Islet precursor cell (in vitro differentiated cells): ENCODE measurements at places on chromosomes 2 and 18.

- no peak for DNase-seq
Observed at GRCh38 chr18:62838475-62839098, 123.2 kb downstream of the PHLPP1 start.

DNA sequence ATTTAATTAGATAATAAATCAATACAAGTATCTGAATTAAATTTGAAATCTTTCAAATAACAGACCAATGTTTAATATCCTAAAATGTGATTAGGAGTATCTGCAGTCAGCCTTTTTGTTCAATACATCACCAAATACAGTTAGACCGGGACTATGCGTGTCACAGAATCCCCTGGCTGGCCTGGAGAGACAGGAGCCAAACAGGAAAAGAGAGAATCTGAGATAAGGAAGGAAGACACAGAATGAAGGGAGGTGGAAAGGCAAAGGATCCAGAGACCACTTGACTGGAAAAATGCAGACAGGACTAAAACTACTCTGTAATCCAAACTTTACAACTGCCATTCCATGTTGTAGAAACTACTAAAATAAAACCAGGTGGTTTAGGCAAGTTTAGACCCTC, 66.3 kb downstream of the SIGLEC15 start:
- DNase-seq = no peak

GRCh38 chr2:36173760-36174404, 181.7 kb upstream of the CRIM1 start:
- peak; percentile 54 for DNase-seq

- no peak for DNase-seq
Observed at GRCh38 chr18:37397814-37398213, 167.8 kb downstream of the CELF4 start.

GRCh38 chr2:183113630-183114029, 10.6 kb upstream of the NUP35 start:
- no peak for DNase-seq
